Caco-2 (cell line): ENCODE measurements at places on chromosomes 5 and 9. TPM values are rescaled to one million over a fixed set of nuclear protein-coding genes. Genes with fewer than 3 reads are reported as not detected.

- DNase-seq: peak; percentile 81
Measured at GRCh38 chr9:33445389-33446239, 1.8 kb downstream of the AQP3 start.

ETF1 gene
- total RNA-seq: 179 and 184 TPM in 2 replicates

DNA sequence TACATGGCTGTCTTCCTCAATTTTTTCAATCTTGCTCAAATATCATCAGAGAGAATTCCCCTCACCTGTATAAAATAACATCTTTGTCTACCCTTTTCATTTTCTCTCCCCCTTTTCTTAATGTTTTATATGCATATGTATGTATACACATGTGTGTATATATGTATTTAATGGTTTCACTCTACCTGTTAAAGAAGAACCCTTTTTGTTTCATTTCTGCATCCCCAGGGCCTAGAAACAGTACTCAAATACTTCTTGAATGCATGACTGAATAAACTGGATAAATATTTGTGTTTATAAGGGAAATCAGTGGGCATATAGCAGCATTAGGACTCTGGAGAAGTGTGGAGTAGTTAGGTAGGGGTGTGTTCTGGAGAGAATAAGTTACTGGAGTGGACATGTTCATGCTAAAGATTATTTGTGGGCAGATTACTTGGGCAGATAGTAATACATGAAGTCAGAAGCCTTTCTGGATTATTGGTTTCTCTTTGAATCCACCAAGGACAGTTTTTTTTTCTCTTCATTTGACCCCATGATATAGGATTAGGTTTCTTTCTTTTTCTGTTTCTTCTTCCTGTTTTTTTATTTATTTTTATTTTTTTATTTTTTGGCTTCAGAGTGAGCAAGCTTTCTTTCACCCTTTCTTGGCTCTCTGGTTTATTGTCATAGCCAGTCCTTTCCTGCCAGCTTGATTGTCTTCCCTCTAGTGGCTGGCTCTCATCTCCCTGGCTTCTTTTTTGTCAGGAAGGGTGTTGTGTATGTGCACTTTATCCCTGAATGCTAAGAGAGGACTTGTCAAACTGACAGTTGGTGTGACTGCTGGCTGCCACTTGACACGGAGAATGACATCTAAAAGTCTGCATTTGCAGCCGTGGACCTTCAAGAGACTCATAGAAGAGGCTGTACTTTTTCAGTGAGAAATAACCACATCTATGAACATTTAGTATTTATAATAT lies 89.3 kb downstream of the ZCCHC7 start:
- no peak for DNase-seq

GRCh38 chr5:38994324-38994927 lies 79.8 kb downstream of the RICTOR start:
- DNase-seq: peak; percentile 50

DNA sequence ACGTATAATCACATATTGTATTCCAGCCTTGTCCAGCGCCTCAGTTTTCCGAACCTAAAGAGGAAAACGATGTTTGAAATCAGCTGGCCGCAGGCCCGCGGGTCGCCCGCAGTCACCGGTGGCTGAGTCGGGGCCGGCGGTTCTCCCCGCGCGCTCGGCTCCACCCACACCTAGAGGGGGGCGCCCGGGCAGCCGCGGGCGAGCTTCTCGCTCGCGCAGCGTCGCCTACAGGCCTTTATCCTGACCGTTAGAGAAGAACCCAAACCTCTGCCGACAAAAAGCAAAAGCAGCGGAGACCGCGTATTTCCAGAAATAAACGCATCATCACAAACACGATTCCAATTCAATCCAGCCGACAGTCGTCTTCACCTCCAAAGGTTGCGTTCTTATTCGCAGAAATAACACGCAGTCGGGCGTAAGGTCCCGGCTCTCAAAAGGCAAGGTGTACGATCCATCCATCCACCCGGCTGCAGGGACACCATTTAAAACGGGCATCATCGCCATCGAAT lies 725 bp upstream of the NIPBL start:
- peak; percentile 78 for DNase-seq

SELENOP gene
- 114 and 153 TPM in 2 replicates for total RNA-seq

DNA sequence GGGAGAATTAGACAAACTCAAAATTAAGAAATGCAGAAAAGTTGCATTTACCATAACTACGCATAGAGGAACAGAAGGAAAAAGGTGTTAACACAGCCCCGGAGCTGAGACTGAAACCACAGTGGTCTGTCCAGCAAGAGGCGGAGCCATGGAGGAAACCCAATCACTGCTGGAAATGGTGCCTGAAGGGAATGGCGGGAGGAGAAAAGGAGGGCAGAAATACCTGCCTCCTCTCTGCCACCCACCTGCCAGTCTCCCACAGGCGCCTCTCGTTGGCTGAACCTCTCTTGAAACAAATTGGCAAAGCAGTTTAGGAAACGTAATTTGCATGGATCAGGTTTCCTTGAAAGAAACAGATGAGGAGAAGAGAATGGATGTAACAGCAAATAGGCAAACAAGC lies 9.7 kb upstream of the PRKACG start:
- no peak for DNase-seq

GRCh38 chr9:36759976-36760375 lies 187.3 kb downstream of the MELK start:
- no peak for DNase-seq

CXCL14 gene
- not detected in 2 replicates for total RNA-seq

GRCh38 chr5:14733661-14734060 lies 69.1 kb downstream of the OTULIN start:
- DNase-seq: no peak

ANKRD20A1 gene
- total RNA-seq: not detected in 2 replicates

- DNase-seq: no peak
Measured at GRCh38 chr5:132435886-132436285, 54.7 kb downstream of the IRF1 start.

GRCh38 chr9:92618633-92619225 lies 51.2 kb downstream of the IPPK start:
- DNase-seq: no peak

- DNase-seq: peak; percentile 59
Measured at GRCh38 chr5:178273665-178274541, 41.3 kb upstream of the PHYKPL start.

ZNF483 gene
- not detected in 2 replicates for total RNA-seq

DEPDC1B gene
- total RNA-seq: 44.9 and 46.7 TPM in 2 replicates
